Cerebellum (tissue), 4 donors: ENCODE measurements at places on chromosomes 13 and 19. TPM values are rescaled to one million over a fixed set of nuclear protein-coding genes. Genes with fewer than 3 reads are reported as not detected.

- no peak for DNase-seq
Measured at GRCh38 chr13:75839406-75839805, 203.3 kb downstream of the LMO7 start.

GRCh38 chr13:41767801-41768200, 193.1 kb downstream of the VWA8 start:
- DNase-seq, result no peak

DNA sequence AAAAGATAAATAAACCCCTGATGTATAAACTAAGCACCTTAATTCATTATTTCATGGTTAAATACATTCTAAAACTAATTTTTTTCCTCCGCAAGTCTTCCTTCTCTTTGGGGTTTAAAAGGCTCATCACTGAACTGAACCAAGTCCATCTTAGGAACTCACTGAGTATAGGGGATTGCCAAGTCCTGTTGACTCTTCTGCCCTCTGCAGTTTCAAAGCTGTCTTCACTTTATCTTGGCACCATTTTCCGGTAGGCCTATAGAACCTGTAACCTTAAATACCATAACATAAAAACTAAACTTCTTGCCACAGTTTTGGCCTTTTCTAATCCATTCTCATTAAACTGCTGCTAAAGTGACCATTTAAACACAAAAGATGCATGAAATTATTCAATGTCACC, 66.5 kb upstream of the USPL1 start:
- no peak for DNase-seq

CNN2 gene
- 12.2 TPM for total RNA-seq

ZNF610 gene
- 20.0 TPM for total RNA-seq
